Stromal cell of bone marrow (primary cell): ENCODE measurements at places on chromosomes 2 and 18.

DNA sequence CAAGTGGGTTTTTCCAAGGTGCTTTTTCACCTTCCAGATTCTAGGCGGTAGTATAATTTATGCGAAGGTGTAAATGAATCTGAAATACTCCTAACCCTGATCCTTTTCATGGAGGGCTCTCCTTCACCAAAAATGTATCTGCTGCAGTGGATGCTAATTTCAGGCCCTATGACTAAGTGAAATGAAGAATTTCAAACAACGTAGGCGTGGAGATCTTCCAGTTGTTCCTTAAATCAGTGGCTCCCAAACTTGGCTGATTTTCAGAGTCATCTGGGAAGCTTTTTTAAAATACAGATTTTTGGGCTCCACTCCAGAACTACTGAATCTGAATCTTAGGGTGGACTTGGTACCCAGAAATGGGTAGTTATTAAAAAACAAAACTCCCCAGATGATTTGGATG, 5.5 kb downstream of the GCKR start:
- DNase-seq: no peak

DNA sequence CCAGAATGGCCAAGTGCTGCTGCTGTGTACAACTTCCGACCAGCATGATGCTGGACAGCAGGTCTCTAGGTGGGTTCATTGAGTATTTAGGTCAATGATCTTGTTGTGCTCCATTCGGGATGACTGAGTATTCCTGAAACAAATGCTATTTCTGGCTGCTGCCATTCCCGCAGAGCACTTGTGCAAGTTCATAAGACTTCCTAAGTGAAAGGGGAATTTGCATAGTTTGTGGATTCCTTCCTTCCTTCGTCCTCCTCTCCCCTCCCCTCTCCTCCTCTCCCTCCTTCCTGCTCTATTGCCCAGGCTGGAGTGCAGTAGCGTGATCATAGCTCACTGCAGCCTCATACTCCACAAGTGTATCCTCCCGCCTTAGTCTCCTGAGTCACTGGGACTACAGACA, 40.4 kb downstream of the LDLRAD4 start:
- DNase-seq: no peak

- no peak for DNase-seq
Observed at GRCh38 chr18:46445522-46446313, 211.3 kb downstream of the LOXHD1 start.

GRCh38 chr2:85675866-85676548, 8.0 kb upstream of the SFTPB start:
- no peak for DNase-seq

DNA sequence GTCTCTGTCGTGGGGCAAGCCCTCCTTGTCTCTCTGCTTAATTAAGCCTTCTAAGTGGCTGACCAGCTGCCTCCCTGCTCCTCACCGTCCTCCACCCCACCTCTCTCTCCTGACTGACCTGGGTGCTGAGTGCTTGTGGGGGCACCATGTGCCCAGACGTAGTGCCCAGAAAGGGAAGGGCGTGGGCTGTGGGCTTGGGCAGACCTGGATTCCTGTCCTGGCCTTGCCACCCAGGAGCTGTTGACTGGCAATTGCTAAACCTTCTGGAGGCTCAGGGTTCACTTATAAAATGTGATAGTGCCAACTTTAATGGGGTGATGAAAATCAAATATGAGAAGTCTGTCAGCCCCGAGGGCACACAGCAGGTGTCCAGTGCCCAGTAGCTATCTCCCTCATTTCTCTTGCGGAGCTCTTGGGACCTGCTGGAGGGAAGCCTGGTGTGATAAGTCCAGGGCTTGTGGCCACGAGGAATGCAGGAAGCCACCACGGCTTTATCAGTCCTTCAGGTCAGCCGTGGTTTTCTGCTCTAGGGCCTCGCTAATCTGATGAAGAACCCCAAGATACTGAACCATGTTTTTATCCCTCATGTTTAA, 22.0 kb upstream of the INHBB start:
- DNase-seq: no peak
